ENCODE measurements at places on chromosomes 5 and 9.

GRCh38 chr5:373710-374602 is 52.4 kb downstream of the AHRR start:
- peak; percentile 24 for DNase-seq

DNA sequence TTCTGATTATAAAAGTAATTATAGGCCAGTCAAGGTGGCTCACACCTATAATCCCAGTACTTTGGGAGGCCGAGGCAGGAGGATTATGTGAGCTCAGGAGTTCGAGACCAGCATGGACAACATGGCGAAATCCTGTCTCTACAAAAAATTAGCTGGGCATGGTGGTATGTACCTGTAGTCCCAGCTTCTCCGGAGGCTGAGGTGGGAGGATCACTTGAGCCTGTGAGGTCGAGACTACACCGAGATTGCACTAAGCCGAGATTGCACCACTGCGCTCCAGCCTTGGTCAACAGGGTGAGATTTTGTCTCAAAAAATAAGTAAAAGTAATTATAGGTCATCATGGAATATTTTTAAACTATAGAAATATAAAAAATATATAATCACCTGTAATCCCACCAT is 18.1 kb downstream of the IRF1 start:
- DNase-seq: no peak

GRCh38 chr5:33272288-33272687 is 168.5 kb upstream of the TARS1 start:
- no peak for DNase-seq

DNA sequence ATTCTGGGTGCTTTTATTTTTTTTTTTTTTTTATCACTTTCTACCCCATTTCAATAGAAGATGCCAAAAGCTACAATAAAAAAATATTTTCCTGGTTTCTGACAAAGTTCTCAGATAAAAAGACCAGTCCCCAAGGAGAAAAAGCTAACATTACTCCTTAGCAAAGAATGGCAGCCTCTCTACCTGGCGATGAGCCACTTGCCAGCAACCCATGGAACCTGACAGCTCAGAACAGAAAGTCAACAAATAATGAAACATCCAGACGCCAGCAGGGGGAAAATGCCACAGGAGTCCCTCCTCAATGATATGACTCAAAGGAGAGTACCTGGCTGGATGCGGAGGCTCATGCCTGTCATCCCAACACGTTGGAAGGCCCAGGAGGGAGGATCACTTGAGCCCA is 123.2 kb downstream of the MYO10 start:
- no peak for DNase-seq

GRCh38 chr9:82732928-82733327 is 330.0 kb downstream of the RASEF start:
- no peak for DNase-seq

DNA sequence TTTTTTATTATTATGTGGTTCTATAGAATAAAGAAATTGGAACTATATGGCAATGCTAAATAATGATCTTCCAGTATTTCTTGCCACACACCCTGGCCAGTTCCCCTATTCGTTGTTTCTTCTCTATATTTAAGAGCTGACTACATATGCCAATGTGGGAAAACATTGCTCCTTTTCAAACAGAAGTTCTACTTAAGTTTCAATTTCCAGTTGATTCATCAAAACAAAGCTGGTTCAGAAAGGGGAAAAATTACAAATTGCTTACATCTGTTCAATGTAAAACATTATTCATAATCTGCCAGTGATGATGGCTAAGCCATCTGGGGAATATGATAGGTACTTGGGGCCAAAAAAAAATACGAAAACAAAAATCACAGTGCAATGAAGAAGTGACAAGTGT is 76.9 kb downstream of the ST8SIA4 start:
- DNase-seq: no peak

DNA sequence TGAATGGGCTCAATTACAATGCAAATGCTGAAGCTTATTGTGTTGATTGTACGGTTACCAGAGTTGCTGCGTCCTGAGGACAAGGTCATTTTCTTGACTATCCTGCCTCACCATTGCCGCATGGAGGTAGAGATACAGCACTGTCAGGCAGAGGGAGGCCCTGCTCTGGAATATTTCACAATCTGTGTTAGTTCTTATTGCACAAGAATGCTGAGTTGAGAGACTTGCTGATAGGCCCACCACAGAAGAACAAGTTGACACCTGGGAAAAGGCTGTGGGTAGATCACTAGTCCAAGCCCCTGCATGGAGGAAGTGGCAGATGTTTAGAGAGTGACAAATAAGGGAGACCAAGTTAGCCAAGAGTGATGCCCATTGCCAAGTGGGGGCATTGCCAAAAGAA is 344.5 kb upstream of the ITGA1 start:
- DNase-seq: no peak

DNA sequence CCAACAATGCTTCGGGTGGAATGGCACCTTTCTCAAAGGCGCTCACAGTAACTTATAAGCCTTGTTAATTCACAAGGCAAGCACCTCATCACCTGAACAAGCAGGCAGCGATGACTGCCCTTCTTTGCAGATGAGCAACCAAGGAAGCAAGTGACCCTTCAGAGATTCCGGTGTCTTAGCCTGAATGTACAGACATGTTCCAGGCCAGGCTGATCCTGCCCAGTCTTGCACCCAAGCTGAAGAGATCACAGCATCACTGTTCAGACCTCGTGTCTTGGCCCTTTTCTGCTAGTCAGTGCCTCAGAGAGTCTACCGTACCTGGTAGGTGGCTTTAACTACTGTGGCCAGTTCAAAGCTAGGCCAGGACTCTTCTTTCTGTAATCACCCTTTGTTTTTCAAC is 94.7 kb upstream of the ERCC6L2 start:
- no peak for DNase-seq

DNA sequence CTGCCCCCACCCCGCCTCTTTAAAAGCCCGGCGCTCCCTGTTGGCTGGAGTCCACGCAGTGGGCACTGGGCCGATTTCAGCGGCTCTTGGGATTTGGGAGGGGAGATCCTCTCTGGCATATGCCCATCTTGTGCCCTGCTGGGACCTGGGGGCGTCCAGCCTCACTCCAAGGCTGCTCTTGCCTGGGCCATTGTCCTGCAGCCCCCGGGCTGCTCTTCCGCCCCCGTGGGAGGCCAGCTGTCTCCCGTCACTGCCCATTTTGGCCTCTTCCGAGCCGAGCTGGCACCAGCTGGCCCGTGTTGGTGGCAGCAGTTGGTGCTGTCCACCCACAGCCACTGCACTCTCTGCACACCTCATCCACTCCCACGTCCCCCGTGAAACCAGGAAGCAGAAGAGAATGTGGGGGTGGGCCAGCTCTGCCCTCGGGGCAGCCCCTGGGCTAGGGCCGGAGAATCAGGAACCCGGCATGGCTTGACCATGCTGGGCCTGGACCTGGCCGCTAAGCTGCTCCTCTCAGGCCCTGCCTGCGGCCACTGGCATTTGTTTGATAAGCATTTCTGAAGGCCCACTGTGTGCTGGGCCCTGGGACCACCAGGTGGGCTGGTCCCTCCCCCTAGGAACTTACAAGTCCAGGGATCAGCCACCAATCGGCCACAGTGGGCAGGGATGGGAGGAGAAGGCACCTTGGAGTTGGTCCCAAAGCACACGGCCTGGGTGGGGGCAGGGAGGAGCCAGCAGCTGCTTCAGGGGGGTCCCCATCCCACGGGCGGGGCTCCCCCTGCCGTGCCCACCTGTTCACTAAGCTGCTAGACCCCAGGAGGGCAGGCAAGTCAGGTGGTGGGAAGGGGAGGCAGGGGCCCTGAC is 2.2 kb downstream of the C8G start:
- no peak for DNase-seq

DNA sequence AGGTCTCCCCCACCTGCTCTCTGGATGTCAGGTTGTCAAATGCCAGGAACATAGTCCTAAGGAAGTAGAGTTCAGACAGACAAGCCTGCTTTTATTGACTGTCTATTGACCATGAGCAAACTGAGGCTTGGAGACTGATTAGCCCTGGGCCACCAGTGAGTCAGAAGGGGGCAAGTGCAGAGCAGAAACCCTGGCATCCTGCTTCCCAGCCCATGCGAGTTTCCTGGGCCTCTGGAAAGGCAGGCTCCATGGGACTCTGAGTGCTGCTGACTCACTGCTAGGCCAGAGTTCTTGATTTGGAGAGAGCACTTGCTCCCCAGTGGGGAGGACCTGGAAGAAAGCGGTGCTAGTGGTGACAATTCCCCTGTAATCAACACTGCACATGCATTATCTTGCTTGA is 2.8 kb upstream of the HBEGF start:
- DNase-seq: no peak

DNA sequence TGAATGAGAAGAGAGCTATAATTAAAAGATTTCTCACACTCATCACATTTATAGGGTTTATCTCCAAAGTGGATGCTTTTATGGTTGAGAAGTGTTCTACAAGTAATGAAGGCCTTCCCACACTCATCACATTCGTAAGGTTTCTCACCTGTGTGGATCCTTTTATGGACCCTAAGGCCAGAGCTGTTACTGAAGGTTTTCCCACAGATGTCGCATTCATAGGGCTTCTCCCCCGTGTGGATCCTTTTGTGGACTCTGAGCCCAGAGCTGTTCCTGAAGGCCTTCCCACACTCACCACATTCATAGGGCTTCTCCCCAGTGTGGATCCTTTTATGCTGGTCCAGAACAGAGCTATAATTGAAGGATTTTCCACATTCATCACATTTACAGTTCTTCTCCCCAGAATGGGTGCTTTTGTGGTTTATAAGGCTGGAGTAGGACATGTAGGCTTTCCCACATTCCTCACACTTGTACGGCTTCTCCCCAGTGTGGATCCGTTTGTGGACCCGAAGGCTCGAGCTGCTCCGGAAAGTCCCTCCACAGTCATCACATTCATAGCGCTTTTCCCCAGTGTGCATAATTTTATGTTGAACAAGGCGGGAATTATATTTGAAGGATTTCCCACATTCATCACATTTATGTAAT is 10.5 kb downstream of the ZFP62 start:
- no peak for DNase-seq

- no peak for DNase-seq
Measured at GRCh38 chr5:16934123-16934522, 2.0 kb downstream of the MYO10 start.

- no peak for DNase-seq
Measured at GRCh38 chr9:133379153-133380086, 3.3 kb downstream of the STKLD1 start.

DNA sequence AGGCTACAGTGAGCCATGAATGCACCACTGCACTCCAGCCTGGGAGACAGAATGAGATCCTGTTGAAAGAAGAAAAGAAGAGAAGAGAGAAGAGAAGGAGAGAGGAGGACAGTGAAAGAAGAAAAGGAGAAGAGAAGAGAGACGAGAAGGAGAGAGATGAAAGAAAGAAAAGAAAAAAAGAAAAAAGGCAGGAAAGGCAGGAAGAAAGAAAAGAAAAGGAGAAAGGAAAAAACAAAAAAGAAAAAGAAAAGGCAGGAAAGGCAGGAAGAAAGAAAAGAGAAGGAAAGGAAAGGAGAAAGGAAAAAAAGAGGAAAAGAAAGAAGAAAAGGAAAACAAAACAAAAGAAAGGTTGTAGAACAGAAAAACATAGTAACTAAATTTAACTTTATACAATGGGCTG is 14.2 kb downstream of the CAMSAP1 start:
- no peak for DNase-seq

- no peak for DNase-seq
Measured at GRCh38 chr5:16995372-16995771, 59.3 kb upstream of the MYO10 start.

DNA sequence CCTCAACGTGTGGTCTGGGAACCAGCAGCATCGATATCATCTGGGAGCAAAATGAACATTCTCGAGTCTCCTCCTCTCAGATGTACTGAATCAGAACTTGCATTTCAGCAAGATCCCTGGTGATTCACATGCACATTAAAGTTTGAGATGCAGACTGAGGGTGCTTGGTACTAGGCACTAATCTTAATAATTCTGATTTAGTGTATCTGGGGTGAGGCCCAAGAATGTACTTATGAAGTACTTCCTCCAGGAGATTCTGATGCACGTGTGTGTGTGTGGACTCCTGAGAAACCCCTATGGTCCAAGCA is 56.2 kb upstream of the EQTN start:
- no peak for DNase-seq

GRCh38 chr9:109934857-109935215 is 154.8 kb downstream of the PALM2AKAP2 start:
- DNase-seq: no peak

- DNase-seq: no peak
Measured at GRCh38 chr5:123433596-123433995, 10.4 kb upstream of the CEP120 start.

GRCh38 chr5:147403651-147404640 is 105.9 kb downstream of the DPYSL3 start:
- DNase-seq: no peak

DNA sequence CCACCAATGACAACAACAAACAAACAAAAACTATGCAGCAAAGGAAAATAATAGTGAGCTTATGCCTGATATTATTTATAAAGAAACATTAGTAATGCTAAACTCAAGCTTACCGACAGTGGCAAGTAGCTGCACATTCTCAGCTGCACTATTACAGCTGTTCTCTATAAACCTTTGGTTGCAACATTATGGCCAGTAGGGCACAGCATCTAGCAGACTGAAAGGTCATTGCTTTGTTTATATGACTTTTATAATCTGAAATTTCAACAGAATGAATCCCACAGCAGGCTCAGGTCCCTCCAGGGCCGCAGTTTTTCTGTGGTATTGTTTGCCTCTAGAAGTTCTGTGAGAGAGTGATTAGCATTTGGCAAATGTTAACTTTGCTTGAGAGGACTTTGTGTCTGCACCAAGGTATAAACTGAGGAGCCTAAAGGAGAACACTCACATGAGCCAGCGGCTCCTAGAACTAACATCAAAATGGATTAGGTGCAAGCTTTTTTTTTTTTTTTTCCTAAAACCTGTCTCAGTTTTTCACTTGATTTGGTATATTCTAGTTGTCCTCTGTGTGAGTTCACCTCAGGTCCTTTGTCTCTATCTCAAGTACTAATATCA is 58.3 kb downstream of the IZUMO3 start:
- no peak for DNase-seq

GRCh38 chr5:58983526-58984452 is 400.9 kb downstream of the RAB3C start:
- no peak for DNase-seq

DNA sequence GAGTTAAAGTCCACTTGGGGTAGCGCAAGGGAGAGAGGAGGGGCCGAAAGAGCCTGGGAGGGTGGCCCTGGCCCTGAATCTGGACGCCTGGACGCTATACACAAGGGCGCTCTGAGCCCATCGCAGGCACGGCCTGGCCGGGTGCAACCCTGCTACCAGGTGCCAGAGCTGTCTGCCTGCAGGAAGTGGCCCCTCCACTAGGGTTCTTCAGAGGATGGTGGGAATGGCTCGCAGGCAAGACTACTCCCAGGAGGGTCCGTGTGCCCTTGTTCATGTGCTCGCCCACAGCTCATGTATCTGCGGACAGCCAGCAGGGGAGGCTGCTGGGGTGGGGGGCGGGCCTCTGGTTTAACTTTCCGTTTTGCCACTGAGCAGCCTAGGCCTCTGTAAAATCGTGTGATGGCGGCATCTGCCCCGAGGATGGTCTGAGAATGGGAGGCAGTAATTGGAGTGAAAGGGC is 1.4 kb upstream of the NKD2 start:
- no peak for DNase-seq

Data from stimulated activated CD4-positive, alpha-beta T cell treated with anti-CD3 and anti-CD28 coated beads, TNF-alpha, amount 100 ng/mL, for 1 hour (primary cell).